RKO (cell line): ENCODE measurements at places on chromosomes 2 and 18.

DNA sequence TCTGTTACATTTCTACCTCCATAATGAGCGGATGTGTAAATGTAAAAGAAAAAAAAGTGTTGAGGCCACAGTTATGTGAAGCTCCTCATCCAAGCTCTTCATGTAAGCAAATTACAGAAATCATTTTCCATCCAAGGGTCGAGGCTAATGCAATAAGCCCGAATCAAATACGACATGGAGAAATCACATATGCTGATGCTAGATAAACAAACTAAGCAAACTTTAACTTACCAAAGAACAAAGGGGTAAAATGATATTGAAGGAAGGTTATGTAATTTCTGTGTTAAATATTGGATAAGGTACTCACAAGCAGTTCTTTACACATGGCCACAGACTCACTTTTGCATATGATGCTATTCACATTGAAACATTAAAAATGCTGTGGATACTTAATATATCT lies 310.2 kb upstream of the ID2 start:
- no peak for DNase-seq

DNA sequence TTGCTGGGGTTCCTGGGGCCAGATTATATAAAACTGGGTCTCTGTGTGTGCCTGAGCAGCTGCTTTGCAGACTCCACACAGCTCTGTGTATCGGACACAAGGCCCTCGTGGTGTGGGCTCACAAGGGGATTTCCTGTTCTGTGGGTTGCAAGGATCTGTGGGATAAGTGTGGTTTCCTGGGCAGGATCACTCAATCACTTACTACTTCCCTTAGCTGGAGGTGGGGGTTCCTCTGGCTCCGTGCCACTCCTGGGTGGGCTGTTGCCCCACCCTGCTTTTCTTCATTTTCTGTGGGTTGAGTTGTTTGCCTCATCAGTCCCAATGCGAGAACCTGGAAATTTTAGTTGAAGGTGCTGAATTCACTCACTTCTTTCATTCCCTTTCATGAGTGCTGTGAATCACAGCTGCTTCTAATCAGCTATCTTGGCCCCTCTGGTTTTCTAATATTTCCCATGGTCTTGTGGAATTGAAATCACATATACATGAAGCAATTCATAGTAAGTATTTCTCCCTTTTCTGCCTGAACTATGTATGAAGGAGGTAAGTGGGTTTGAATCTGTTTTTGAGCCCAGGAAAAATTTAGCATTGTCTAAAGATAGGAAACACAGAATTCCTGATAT lies 196.3 kb downstream of the DCDC2C start:
- DNase-seq = no peak

GRCh38 chr2:75612108-75612861 lies 34.3 kb upstream of the MRPL19 start:
- no peak for DNase-seq

DNA sequence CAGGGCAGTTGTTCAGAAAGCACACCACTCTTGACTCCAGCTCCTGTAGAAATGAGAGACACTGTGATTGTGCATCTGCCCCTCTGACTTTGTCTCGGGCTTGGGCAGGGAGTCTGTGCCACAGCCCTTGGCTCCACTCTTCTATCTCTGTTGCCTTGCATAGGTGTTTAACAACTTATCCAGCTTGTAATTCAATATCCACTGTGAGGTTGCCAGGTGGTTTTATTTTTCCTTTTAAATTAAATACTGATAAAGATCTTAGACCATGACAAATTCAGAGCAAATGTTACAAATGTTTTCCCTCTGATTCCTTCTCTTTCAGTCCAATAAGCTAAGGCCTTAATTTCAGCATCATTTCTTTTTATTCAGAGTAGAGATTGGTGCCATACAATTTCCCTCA lies 421.7 kb downstream of the STK39 start:
- DNase-seq = no peak

DNA sequence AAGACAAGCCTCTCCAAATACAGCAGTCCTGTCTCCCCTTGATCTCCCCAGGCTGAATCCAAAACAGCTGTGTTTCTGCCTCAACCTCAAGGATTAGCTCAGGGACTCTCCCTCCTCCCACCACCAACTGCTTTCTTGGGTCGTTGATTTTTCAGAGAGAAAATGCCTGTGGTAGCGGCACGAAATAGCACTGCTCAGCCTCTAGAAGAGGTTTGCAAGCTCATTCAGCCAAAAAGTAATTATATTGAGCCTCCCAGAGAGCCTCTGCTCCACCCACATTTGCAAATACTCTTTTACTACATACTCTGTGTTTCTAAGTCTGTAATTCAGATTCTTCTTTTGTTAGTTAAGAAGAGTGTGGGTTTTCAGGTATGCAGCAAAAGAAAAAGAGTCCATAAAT lies 396.4 kb upstream of the TNP1 start:
- no peak for DNase-seq

- no peak for DNase-seq
These were observed 8.3 kb downstream of the CTAGE1 start for GRCh38 chr18:22409445-22409844.
